ENCODE measurements at places on chromosomes 13 and 19.

DNA sequence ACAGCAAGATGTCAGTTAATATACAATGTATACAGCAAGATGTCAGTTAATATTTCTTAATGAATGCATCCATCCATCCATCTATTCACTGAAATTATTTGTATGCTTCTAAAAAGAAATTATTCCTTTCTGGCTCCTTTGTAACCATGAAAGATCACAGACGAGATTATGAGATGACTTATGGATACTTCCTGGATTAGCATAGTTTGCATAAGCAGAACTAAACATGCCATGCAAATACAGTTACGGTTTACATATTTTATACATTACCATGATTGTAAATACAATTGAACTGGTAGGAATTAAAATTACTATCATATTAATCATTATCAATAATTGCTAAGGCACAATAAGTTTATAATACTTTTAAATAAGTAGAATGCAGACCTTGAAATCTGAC is 32.7 kb downstream of the NALCN start:
- DNase-seq, result no peak

- no peak for DNase-seq
These were observed 4.6 kb upstream of the CDC16 start for GRCh38 chr13:114230117-114230516.

DNA sequence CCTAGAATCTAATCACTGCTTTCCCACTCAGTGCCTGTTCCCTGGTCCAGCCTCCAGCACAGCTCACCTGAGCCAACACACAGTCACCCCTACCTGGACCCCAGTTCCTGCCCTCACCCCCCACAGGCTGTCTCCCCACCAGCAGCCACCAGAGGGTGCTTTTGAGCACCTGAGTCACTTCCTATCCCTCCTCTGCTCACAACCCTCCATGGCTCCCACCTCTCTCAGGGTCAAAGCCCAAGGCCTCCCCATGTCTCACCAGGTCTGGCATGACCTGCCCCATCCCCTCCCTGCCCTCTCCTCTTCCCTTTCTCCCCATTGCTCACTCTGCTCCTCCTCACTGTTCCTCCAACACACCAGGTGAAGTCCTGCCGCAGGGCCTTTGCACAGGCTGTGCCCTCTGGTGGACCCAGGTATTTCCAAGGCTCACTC is 7.1 kb upstream of the DPP9 start:
- DNase-seq, result peak; percentile 24

- no peak for DNase-seq
These were observed 1.4 kb upstream of the DOCK6 start for GRCh38 chr19:11263726-11264125.

GRCh38 chr13:48405875-48406274 is 7.0 kb downstream of the LPAR6 start:
- no peak for DNase-seq

DNA sequence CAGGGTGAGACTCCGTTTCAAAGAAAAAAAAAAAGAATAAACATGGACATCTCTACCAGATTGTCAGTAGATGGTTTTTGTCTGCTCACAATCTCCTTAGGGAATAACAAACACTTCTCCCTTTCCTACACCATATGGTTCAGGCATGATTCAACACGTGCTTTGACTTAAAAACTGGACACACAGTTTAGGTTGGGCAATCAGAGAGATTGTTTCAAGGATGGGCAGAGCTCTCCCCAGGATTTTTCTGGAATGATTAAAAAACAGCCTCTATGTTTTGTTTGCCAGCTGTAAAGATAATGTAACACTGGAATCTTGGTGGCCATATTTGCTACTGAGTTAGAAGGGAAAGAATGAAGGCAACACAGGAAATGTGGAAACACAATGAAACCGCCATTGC is 150.1 kb upstream of the TSC22D1 start:
- no peak for DNase-seq

DNA sequence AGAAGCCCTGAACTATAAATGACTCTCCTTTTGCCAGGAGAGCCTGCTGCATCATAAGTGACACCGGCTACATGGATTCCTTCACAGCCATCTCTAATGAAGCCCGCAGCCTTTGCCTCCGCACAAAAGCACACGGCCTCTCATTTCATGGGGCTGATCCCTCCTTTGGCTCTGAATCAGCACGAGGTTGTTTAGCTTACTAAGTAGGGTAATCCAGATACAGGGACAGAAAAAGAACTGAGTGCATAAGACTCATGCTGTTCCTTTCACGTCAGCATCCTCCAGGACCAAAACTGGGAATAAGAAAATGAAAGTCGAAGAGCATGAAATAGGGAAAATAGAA is 136.3 kb downstream of the DCT start:
- DNase-seq, result no peak

GRCh38 chr19:6737873-6738786 is 750 bp upstream of the GPR108 start:
- DNase-seq, result peak; percentile 74

GRCh38 chr13:113365971-113366588 is 2.1 kb upstream of the GRTP1 start:
- no peak for DNase-seq

DNA sequence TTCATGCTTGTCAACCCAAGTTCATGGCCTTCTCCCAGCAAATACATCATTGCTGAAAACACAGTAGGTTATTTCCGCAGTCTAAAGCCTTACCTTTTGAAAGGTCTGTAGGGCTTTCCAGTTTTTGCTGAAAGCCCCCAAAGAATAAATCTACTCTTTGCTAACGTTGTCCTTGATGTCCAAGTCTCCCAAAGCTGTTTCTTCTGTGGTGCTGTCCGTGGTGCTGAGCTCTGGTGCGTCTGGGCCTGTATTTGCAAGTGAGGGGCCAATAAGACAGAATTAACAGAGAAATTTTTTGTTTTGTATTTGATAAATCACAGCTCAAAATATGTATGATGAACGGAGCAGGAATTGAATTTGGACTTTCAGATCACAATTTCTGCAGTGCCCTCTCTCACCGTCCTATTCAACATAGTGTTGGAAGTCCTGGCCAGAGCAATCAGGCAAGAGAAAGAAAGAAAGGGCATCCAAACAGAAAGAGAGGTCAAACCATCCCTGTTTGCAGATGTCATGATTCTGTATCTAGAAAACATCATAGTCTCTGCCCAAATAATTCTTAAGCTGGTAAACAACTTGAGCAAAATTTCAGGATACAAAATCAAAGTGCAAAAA is 9.8 kb upstream of the LGALS16 start:
- DNase-seq, result no peak

- no peak for DNase-seq
These were observed 20.7 kb upstream of the NANOS2 start for GRCh38 chr19:45935267-45935666.

DNA sequence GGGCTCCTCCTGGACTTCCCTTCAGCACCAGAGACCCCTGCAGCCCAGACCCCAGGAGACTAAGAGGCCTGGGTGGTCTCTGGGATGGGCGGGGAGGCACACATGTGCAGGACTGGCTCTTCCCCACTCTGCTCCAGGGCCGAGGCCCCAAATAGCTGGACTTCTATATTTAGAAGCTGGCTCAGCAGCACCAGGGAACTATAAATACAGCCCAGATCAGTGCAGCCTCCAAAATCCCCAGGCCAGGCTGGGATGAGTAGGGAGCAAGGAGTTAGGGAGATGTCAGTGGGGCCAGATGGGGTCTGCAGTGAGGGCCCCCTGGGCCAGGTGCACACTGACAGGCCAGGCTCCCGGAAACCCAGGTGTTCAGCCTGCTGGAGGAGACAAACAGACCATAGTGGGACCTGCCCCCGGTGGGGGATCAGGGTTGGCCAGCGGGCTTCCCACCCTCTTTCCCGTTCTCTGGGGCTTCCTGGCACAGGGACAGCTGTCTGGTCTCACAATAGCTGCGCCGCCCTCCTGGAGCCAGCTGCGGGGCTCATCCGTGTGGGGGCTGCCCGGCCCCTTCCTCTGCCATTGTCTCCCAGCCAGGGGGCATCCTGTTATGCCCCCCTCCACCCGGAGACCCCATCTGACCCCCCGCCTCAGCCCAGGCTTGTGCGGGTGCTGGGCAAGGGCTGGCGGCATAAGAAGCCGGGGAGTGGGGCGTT is 5.5 kb upstream of the ADGRE5 start:
- no peak for DNase-seq

- no peak for DNase-seq
These were observed 2.7 kb downstream of the PLEKHF1 start for GRCh38 chr19:29667901-29668341.

- no peak for DNase-seq
These were observed 8.8 kb downstream of the SETDB2 start for GRCh38 chr13:49452725-49453457.

GRCh38 chr13:25733001-25733491 is 318.8 kb downstream of the SHISA2 start:
- no peak for DNase-seq

- DNase-seq, result no peak
These were observed 25.7 kb downstream of the NOVA2 start for GRCh38 chr19:45947926-45948325.

DNA sequence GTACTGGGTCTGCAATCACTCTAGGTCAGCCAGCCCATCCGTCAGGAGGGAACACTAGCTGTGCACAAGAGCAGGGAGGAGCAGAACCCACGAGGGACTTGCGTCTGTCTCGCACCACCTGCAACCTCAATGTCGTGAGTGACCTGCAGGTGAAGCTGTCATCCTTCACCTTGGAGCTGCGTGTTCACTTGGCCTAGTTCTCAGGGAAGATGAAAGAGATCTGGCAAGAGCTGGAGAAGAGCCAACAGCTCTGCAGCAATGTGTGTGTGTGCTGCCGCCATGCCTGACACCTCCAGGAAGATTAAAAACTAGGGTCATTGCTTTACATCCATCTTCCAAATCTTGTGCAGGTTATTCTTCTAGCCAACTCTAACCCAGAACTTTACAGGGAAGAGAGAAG is 117.6 kb upstream of the MRI1 start:
- DNase-seq, result no peak

DNA sequence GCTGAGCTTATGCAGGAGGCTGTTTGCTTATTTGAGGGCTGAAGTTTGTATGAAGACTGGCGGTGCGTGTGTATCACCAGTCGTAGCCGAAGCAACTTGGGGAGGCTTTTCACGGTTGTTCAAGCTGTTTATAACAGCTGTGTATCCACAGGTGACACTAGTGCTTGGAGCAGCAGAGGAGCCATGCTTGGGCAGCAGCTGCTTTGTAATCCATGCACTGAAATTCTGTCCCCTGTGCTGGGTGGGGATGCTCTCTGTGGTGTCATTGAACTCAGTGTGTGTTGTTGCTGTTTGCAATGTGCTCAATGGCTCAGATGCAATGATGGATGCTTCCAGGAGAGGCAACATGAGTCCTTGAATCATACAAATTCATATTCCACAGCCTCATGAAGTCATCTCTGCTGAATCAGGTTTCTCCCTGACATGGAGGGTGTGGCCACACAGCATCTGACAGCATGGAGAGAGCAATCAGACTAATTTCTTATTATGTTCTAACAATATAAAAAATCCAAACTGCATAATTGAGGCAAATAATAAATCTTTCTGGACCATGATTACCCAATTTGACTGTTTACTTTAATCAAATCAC is 18.8 kb upstream of the GTF3A start:
- DNase-seq, result no peak

- no peak for DNase-seq
These were observed 28.2 kb downstream of the CILP2 start for GRCh38 chr19:19566306-19566705.

DNA sequence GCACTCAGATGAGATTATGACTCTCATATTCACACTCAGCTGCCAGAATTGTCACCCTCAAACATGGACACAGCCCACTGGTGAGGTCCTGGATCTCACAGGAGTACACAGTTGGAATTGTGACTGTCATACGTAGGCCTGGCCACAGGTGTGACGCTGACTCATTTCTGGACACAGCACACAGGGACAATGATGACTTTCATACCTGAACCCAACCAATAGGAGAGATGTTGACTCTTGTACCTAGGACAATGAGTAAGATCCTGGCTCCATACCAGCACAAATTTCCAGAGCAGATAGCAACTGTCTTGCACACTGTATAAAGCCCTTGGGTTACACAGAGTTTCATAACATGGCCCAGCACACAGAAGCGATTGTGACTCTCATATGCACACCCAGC is 46.4 kb downstream of the ZNF85 start:
- DNase-seq, result no peak
